ENCODE measurements at places on chromosomes 3 and 15.
A peak's percentile ranks its signal among the peaks of the same experiment; 100 is the strongest.

GRCh38 chr3:77142578-77142977, 102.7 kb downstream of the ROBO2 start:
- no peak for DNase-seq

GRCh38 chr15:44414001-44414400, 13.4 kb upstream of the CTDSPL2 start:
- DNase-seq = no peak

DNA sequence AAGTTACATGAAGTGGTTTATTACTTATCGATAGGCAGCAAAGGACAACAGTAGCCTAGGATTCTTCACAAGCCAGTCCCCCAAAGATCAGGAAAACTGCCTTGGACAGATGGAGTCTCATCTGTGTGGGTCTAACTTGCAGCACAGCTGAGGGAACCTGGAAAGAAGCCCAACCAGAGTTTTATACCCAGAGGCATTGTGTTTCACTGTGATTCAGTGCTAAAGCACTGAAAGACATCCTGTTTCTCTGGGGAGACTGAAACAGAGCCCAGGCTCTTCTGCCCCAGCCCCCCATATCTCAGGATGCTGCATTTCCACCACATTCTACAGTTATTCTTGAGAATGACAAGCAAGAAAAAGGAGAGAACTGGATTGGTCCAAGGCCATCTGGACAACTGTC, 48.2 kb upstream of the PYDC2 start:
- DNase-seq = peak; percentile 82

DNA sequence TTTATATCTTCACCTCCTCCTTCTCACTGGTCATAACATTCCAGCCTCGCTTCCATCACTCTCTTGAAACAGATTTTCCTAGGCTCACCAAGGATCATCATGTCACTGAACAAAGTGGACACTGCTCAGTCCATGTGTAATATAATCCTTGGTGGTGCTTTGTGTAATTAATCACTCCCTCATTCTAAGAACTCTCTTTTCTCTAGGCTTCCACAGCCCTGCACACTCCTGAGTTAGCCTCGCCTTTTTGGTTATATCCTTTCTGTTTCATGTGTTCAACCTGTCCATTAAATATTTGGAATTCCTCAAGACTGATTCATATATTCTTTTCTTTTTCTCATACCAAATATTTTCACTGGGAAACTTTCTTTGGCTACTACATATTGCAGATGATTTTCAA, 440.8 kb downstream of the PYDC2 start:
- no peak for DNase-seq

DNA sequence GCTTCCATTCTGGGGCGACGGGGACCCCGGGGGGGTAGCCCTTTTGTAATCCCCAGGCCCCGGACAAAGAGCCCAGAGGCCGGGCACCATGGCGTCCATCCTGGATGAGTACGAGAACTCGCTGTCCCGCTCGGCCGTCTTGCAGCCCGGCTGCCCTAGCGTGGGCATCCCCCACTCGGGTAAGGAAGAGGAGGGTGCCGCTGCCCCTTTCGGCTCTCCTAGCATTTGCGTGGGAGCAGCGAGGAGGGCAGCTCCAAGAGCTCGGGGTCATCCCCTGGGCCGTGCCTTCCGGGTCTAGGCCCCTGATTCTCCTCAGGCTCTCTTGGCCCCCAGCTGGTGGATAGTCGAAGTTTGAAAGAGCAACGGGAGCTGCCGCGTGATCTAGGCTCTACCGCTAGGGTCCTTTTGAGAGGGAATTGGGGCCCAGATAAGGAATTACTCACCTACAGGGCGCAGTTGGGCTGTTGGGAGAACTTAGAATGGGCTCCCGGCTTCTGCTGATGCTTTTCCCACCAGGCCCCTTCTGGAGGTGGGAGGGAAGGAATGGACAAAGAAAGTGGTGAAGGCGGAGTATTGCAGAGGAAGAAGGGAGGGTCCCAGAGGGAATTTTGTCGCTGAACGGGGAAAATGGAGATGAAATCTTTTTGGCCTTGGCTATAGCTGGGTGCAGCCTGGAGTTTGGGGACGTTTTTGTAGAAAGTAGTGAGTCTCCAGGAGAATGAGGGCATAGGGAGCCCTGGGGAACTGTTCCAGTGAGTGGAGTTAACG, 615 bp downstream of the VPS18 start:
- DNase-seq = peak; percentile 55

GRCh38 chr3:135495891-135496290, 469.6 kb upstream of the PPP2R3A start:
- DNase-seq = no peak

DNA sequence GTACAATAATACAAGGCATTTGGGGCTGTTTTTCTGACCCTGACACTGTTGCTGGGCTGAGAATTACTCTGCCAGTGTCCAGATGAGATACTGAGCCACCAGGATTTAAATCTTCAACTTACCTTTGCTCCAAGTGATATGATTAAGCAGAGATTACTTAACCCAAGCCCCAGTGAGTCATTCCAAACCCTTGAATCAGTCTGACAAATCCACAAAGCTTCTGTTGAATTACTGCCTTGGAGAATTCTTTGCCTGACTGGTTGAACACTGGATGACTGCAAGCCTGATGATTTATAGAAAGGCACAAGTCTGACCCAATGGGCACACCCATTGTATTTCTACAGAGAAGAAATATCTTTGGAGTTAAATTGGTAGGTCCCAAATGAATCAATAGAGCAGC, 88.2 kb upstream of the TSC22D2 start:
- peak; percentile 83 for DNase-seq

DNA sequence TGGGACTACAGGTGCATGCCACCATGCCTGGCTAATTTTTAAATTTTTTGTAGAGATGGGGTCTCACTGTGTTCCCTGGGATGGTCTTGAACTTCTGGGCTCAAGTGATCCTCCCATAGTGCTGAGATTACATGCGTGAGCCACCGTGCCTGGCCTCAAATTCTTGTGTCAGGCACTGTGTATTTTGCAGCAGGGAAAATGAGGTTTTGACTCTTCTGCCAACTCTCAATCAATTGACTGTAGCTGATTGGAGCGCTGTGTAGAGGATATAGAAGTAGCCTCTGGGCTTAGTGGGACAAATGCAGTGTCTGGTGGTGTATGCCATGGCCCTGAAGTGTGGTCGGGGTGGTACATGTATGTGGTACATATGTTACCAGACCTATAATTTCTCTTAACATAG, 152.3 kb downstream of the FNDC3B start:
- DNase-seq = no peak

DNA sequence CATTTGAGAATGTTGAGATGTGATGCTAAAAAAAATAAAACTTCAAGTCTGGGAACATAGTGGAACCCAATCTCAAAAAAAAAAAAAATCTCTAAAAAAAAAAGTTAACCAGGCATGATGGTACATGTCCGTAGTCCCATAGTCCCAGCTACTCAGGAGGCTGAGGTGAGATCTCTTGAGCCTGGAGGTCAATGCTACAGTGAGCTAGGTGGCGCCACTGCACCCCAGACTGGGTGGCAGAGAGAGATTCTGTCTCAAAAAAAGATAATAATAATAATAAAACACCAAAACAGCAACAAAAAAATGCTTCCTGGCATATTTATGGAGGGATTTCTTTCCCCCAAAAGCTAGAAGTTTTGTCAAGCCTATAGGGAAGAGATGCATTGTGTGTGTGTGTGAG, 361.6 kb downstream of the ROBO1 start:
- no peak for DNase-seq

DNA sequence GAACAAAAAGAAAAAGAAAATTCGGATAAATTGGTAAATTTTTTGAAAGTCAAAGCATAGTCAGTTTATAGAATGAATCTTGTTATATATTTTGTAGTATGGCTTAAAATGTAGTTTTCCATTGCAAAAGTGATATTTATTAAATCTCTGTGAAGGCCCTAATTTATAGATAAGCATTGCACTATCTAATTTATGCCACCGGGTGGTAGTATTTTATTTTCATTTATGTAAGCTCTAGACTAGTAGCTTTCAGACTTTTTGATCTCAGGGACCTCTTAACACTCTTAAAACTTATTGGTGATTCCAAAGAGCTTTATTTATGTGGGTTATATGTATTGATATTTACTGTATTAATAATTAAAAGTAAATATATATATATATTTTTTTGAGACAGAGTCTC, 133.9 kb upstream of the LRRFIP2 start:
- peak; percentile 22 for DNase-seq

- DNase-seq = no peak
Measured at GRCh38 chr3:72950801-72951200, 45.8 kb upstream of the PPP4R2 start.

Measured in astrocyte of the cerebellum (primary cell).